Right lung (tissue), 10 donors: ENCODE measurements at places on chromosomes 6 and 20.

DNA sequence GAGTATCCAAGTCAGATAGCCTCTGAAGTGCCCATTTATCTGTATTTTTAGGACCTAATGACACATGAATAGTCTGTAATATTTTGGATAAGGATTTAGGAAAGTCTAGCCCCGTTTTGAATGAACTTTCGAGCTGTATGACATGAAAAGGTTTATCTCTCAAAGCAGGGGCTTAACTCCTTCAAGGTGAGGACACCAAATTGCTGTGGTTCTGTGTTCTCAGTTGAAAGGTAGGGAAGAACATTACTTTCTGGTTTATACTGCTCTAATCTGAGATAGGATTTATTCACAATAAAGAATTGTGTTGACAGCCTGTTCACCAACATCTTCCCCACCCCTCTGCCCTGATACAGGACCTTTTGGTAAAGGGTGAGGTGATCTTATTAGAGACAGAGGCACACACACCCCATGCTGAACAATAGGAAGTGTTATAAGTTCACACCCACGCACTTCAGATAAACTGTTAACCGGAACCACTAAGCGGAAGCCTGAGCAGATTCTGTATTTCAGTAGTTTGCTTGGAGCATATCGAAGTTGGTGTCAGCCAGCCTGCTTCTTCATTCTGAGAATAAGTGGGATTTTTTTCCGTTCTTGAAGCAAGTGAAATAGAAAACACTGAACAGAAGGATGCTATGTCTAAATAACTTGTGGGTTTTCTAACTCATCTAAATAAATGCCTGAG, 223.3 kb downstream of the TMEM242 start:
- no peak for DNase-seq

- DNase-seq = no peak
Observed at GRCh38 chr20:8709627-8710026, 359.3 kb upstream of the PLCB4 start.

DNA sequence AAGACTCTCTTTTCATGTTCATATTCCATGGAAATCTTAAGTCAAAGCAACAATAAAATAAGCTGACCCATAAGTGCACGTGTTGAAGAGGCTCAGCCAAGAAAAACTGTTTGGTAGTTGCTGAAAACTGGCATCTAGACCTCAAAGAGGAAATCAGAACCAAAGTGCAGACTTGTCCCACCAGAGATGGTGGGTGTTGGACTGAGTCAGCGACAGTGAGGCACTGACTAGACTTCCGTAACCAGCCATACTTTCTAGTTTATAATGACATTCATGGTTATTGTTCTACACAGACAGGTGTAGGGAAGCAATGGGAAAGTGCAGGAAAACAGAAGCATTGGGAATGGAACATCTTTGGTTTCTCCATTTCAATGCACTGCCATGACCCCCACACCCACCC, 175.7 kb upstream of the AGPAT4 start:
- DNase-seq = no peak

- no peak for DNase-seq
Observed at GRCh38 chr20:16904751-16905150, 156.6 kb downstream of the OTOR start.

- DNase-seq = no peak
Observed at GRCh38 chr20:38905375-38905774, 20.8 kb upstream of the FAM83D start.

GRCh38 chr6:157614026-157614568, 208.9 kb upstream of the SNX9 start:
- DNase-seq = no peak

- DNase-seq = no peak
Observed at GRCh38 chr6:1885576-1886011, 275.9 kb downstream of the FOXC1 start.

GRCh38 chr6:36357872-36358225, 21.2 kb upstream of the BNIP5 start:
- DNase-seq = no peak

DNA sequence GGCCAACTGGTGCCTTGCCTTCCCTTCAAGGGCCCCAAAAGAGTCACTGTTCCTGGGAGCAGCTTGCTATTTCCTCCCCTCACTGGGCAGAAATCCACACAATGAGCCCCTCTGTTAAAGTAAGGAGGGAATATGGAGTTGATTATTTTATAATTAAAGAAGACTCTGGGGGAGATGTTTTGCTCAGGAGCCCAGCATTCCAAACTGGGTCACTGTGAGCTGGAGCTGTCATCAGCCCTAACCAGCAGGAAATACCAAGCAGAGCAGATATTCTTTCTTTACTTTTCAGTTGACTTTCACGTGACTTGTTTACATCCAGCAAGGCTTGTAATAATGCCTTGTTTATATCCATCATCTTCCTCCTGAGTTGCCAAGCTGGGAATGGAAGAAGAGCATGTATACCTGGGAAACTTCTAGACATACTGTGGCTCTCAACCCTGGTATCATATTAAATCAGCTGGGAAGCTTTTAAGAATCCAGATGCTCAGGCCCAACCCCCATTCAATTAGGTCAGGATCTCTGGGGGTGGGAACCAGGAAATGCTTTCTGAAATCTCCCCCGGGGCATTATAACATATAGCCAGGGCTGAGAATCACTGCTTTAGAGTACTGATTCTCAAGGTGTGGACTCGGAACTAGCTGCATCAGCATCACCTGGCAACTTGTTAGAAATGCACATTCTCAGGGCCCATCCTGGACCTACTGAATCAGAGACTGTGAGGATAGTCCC, 175.6 kb upstream of the MYLIP start:
- DNase-seq = no peak

DNA sequence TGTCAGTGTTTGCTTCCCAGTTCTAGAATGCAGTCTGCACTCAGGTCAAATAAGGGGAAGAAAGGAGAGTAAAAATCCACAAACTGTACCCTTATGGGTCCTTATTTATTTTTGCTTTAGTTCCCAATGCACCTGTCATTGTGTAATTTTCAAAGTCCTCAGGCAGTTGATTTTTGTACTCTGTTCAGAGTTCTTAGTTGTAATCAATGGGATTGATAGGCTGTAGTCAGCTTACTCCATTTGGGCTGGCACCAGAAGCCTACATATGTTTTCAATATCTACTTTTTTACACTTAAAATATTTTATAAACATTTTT, 18.6 kb downstream of the AIG1 start:
- no peak for DNase-seq

GRCh38 chr6:72861059-72861458, 239.2 kb downstream of the KCNQ5 start:
- no peak for DNase-seq

GRCh38 chr6:167513778-167514177, 188.9 kb downstream of the TTLL2 start:
- DNase-seq = no peak

DNA sequence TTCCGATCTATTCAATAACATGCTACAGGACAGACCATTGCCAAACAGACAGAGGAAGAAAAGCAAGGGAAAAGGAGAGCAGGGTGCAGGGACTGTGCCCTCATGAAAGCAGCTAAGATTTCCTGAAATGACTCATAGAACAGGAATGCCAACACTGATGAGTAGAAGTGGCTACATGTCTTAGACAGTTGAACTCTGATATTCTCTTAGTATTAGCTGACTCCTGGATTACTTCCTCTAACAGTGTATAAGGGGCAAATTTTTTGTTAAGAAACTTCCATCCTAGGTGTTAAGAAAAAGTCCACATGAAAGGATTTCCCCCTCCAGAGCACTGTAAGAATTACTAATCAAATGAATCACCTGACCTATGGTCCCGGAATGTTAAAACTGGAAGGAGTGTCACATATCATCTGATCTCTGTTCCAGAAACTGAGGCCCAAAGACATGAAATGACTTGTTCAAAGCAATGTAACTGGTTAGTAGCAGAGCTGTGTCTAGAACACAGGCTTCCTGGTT, 224.9 kb downstream of the IBTK start:
- no peak for DNase-seq

GRCh38 chr20:3782597-3782996, 1.3 kb upstream of the SPEF1 start:
- no peak for DNase-seq

GRCh38 chr20:33563788-33564187, 73.9 kb downstream of the CBFA2T2 start:
- DNase-seq = no peak

DNA sequence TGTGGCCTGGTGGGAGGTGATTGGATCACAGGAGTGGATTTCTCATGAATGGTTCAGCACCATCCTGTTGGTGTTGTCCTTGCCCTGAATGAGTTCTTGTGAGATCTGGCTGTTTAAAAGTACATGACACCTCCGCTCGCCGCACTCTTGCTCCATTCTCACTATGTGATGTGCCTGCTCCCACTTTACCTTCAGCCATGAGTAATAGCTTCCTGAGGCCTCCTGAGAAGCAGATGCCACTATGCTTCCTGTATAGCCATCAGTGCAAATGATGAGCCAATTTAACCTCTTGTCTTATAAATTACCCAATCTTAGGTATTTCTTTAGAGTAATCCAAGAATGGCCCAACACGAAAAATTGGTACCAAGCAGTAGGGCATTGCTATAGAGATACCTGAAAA, 34.5 kb downstream of the KIF16B start:
- DNase-seq = no peak

DNA sequence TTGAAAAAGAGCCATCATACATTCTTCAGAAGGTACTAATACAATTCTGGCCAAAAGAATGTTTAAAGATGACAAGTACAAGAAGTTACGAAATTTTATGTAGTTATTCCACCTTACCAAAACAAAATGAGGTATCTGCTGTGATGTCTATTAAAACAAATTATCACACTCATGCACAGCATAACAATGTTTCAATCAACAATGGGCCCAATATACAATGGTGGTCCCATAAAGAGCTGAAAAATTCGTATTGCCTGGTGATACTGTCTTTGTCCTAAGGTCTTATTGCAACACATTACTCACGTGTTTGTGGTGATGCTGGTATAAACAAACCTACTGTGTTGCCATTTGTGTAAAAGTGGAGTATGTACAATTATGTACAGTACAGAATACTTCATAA, 3.6 kb upstream of the NUP153 start:
- no peak for DNase-seq

DNA sequence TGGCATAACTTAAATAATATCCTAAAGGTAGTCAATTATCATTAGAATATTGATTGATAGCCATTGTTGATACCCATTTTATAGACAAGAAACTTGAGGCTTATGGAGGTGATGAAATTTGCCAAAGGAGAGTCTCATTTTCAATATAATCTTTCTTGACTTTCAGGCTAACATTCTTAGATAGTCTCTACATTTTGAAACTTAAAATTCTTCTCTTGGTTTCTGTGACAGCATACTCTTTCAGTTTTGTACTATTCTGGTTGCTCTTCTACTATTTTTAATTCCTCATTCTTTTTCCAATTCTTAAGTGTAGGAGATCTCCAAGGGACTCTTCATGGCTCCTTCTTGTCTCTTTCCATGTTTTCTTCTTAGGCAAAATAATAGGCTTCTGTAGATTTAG, 3.7 kb upstream of the SH3BGRL2 start:
- DNase-seq = no peak

GRCh38 chr20:48773837-48774418, 53.9 kb downstream of the PREX1 start:
- no peak for DNase-seq
